ENCODE measurements at places on chromosomes 1 and 21.

DNA sequence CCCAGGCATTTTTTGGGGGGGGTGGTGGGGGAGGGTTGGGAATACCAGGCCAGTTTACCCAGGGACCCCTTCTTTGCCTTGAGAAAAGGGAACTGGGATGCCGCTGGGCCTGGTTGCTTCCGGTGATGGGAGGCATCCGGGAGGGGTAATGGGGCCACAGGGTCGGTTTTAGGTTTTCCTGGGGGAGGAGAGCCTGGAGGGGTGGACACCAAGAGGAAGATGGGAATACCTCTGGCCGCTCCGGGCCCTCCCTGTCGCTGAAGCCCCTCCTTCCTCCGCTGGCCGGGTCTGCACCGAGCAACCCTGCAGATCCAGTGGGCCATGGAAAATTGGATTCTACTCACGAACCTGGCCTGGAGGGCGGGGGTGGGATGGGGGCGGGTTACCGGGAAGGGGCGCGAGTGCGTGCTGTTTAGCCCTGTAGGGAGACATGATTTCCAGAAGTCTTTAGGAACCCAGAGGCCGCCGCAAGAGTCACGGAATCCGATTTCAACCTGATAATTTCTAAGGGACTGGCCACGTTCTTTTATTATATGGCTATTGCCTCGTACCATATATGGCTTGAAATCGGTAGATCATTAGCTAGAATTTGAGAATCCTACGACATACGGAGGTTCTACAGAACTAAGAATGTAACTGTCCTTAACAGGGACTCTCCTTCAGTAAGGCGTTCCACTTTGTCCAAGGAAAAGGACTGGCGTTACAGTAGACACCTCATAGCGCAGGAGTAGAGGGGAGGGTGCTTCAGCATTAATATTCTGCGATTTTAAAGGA is 749 bp downstream of the AKIRIN1 start:
- peak; percentile 61 for DNase-seq

GRCh38 chr1:199218065-199218464 is 579.2 kb downstream of the PTPRC start:
- DNase-seq = peak; percentile 20

DNA sequence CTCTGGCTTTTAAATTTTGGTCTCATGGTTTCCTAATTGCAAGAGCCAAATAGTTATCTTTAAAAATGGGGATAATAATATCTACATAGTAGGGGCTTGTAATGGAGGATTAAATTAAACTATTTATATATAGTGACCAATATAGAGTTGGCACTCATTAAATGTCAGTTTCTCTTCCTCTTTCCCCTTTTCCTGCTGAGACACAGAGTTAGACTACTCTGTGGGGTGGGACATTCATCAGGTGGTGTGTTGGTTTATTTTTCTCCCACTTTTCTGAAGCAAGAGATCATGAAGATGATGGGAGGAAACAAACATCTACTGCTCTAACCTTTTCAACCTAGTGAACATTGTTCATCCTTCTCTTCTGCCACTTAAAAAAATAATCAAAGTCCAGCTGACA is 17.3 kb upstream of the RAP1A start:
- DNase-seq = no peak

DNA sequence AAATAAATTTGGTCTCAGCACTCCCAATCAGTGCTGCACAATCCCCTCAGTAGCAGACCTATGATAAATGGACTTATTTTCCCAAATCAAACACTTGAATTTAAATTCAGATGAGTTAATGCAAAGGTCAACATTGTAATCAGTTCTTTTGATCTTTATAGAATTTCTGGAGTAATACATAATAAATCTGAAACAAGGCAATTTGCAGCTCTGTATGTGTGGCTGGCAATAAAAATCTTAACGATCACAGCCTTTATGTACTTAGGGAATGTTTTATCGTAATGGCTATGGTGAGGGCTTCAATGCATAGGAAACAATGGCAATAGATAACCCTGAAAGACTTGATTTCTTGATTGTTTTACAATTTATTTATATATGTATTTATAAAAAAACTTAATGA is 91.4 kb downstream of the GPATCH2 start:
- DNase-seq = no peak

DNA sequence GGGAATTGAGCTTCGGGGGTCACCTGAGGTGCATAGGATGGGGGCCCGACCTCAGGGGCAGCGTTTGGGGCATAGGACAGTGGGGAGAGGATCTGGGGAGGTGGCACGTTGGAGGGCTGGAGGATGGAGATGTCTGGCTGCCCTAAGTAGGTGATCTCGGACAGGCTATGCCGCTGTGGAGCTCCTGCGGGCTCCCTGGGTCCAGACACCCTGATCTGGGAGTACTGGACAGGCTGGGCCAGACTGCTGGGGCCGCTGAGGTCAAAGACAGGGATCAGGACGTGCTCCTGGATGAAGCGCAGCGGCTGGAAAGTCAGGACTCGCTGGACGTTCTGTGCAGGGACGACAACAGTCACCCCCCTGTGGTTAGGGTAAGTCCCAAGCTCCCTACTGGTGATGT is 9.5 kb upstream of the MYOM3 start:
- DNase-seq = no peak

GRCh38 chr1:187477535-187477934 is 648.8 kb downstream of the PLA2G4A start:
- DNase-seq = no peak

DNA sequence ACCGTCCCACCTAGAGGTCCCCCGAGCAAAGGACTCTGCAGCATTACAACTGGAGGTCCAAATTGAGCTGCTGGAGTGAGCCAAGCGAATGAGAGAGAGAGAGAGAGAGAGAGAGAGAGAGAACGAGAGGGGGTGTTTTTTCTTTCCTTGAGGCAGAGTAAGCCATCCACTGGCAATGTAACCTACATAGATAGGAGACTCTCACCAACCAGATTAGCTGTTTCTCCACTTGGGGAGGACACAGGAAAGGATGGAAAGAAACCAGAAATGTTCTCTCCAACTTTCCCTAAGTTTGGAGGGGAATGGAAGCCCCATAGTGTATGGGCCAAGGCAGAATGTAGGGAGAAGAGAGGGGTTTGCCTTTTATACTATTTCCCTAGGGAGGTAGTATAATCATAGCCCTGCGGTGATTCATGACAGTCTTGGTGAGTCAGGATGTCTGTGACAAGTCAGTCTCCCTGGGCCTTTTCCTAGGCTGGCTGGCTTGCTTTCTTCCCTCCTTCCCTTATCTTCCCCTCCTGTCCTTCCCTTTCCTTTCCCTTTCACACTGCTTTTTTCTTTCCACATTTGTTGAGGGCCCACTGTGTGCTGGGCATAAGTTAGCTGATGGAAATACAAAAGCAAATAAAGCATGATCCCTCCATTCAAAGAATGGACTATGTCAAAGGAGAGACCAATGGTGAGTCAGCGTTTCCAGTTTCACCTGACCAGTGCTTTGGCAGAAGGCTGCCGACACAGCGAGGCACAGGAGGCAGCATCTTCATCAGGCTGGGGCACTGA is 7.1 kb downstream of the FNDC7 start:
- no peak for DNase-seq

- DNase-seq = no peak
Observed at GRCh38 chr1:2982615-2983318, 38.5 kb upstream of the ACTRT2 start.

DNA sequence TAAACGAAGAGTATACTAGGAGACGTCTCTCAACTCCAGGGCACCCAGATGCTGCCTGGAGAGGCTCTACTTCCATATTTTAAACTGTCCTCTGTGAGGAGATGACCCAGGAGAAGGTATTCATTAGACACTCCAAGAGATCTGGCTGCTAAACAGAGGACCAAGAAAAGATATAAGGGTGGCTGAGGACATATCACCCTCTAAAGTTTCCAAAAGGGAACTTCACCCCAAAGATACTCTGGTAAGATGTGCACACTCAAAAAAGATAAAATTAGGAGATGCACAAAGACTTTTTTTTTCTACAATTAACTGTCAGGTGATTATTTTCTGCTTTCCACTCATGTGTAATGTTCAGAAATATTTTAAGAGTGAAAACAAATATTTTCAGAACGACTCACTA is 1.4 kb downstream of the ZNF670 start:
- no peak for DNase-seq

DNA sequence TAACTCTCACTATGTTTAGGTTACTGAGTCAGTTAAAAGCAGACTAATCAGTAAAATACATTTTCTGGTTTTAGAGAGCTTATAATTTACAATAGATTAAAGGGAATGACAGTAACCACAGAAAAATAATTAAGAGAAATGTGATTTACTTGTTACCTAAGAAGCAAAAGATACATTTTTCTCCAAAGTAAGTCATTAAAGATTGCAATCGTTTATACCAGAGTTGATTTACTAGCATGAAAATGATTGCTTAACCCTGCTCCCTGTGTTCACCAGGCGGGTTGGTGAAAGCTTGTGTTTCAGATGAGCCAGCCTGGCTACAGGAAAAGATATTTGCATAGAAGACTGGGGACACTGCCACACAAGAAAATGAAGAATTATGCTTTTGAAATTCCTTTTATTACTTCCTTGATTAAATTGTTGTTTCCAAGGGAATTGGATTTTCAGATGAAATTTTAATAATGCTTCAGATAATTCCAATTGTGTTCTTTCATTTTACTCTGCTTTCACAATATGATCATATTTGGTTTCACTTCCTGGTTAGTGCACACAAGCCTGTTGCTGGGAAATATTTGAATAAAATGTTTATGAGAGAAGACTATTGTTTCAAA is 27.9 kb downstream of the LRRC8B start:
- no peak for DNase-seq

GRCh38 chr1:157723157-157723556 is 22.6 kb upstream of the FCRL3 start:
- no peak for DNase-seq

- peak; percentile 61 for DNase-seq
Observed at GRCh38 chr1:173255214-173255813, 48.2 kb upstream of the TNFSF4 start.

- no peak for DNase-seq
Observed at GRCh38 chr1:88060112-88060673, 623.9 kb upstream of the PKN2 start.

GRCh38 chr1:39970274-39970673 is 15.3 kb downstream of the MFSD2A start:
- no peak for DNase-seq

GRCh38 chr1:53409233-53409632 is 50.0 kb upstream of the DMRTB1 start:
- DNase-seq = no peak

DNA sequence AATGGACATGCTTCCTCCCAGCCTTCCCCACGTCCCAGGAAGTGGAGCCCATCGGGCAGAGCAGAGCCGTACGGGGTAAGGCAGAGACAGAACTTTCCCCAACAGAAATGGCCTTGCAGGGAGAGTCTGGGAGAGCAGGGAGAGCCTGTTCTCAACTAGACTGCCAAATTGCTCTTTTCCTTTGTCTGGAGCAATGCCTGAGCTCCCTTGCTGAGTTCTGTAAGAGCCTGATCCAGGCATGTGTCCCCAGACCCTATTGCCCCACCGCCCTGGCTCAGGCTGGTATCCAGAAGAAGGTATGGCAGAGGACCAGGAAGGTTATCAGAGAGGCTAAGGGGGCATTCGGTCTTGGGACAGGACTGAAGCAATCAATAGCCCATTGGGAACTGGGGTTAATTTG is 79.9 kb downstream of the TMEM53 start:
- no peak for DNase-seq

GRCh38 chr1:116710420-116711262 is 43.1 kb upstream of the IGSF3 start:
- DNase-seq = no peak

DNA sequence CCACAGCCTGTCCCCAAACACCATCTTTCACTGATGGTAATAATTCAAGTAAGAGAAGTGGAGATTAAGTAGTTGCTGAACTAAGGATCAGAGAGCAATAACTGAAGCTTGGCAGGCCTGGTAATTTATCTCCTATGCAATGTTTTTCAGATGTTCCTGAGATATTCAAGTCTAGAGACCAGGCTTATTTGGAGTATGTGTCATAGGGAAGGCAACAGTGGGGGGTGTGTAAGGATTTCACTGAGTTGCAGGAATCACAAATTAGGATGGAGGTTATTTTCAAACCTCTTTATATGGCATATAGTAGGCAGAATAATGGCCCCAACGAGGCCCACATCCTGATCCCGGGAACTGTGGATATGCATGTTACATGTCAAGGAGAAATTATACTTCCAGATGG is 171.7 kb downstream of the KCNJ6 start:
- DNase-seq = no peak

GRCh38 chr1:39154553-39155421 is 49.7 kb upstream of the MACF1 start:
- no peak for DNase-seq

DNA sequence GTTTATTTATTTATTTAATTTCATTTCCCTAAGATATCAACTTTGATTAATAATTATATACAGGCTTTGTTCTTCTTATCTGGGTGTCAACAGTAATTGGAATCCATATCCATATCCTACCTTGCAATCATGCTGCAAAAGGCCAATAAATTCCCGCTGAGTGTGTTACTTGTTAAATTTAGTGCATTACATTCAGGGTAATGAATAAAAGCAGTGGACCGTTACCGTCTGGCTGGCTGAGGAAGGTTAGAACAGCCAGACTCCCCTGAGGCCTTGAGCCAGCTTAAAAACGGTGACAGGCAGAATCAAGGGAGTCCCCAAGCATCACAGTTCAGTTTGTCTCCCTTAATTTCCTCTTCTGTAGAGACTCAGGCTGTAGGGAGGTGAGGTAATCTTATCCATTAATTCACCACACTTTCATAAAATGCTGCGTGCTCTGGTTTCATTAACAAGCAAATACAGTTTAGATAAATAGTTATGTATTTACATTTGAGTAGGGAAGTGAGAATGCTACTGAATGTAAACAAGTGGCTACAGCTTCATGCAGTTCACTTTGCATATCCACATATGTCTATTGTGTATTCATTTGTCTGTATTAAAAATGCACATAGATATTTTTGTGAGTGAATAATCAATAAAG is 888.2 kb upstream of the CXADR start:
- peak; percentile 12 for DNase-seq

GRCh38 chr1:197902454-197903195 is at the start of gene C1orf53:
Gene C1orf53, plus strand, starts transcription at chr1:197902630. Its CDS starts 20 bp downstream, at chr1:197902650.
- DNase-seq = peak; percentile 97

DNA sequence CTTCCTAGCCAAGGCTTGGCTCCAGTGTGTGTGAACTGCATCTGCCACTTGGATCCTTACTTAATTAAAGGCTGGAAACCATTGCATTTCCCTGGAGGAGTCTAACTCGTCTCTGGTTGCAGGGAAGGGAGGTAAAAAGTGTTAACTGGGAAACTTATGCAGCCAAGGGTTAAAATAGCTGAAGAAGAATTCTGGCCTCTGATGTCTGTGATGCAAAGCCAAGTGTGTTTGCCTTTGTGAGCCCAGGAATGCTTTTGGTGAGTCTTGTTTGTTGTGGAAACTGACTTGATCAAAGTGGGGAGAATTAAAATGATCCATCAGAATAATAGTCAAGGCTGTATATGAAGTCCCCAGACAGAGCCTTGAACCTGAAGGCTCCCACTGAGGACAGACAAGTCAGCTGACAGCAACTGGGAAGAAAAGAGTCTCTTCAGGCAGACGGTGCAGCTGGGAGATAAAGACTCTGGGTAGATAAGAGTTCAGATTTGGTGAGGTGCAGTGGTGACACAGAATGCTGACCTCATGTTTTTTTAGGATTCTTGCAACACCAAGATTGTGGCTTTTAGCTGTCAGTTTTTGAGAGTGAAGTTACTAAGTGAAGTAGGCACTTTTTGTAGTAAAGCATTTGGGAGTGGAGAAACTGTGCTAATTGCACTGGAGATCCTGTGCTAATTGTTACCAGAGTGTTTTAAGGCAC is 59.5 kb upstream of the WLS start:
- no peak for DNase-seq

GRCh38 chr1:41713141-41713540 is 205.6 kb downstream of the HIVEP3 start:
- no peak for DNase-seq

- DNase-seq = no peak
Observed at GRCh38 chr1:25642574-25643108, 26.1 kb downstream of the MAN1C1 start.

GRCh38 chr1:23524716-23525401 is 6.2 kb downstream of the E2F2 start:
- DNase-seq = no peak

Measured in iPS-NIHi11 (cell line).